ENCODE measurements at places on chromosomes 2 and 18.
A peak's percentile ranks its signal among the peaks of the same experiment; 100 is the strongest.

DNA sequence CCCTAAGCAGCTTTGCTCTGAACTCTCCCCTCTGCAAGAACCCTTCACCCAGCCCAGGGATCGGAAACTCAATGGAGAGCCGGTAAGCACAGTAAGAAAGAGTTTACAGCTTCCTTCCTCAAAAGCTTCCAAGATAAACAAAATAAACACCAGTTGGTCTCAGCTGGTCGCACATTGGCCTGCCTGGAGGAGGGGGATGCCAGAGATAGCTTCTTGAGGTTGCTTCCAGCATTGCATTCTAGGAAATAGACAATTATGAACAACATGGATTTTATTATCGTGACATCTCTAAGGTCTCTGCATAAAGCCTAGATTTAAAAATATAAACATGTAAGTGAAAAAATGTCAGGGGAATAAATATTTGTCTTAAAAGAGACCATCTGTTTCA, 141.5 kb upstream of the PKDCC start:
- no peak for DNase-seq

- no peak for DNase-seq
These were observed 112.2 kb downstream of the SOS1 start for GRCh38 chr2:39008665-39009064.

DNA sequence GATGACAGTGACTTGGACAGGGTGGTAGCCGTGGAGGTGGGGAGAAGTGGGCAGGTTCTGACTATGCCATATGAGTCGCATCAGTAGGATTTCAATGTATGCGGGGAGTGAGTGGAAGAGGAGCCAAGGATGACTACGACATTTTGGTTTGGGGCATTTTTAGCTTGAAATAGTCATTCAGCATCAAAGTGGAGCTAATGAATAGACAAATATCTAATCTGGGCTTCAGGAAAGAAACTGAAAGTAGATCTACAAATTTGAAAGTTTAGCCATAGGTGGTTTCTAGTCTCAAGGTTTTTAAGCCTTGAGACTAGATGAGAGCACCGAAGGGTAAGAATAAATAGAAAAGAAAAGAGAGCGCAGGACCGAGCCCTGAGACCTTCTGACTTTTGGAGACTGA, 58.3 kb downstream of the FEZ2 start:
- DNase-seq = no peak

GRCh38 chr2:198966269-198966668, 491.5 kb downstream of the SATB2 start:
- no peak for DNase-seq

- no peak for DNase-seq
These were observed 49.3 kb downstream of the NRP2 start for GRCh38 chr2:205731583-205731981.

- DNase-seq = no peak
These were observed 119.5 kb downstream of the NCK2 start for GRCh38 chr2:105864262-105864661.

GRCh38 chr18:55354795-55355194, 233.2 kb downstream of the TCF4 start:
- no peak for DNase-seq

- DNase-seq = no peak
These were observed 51.5 kb downstream of the HAUS1 start for GRCh38 chr18:46155641-46156051.

DNA sequence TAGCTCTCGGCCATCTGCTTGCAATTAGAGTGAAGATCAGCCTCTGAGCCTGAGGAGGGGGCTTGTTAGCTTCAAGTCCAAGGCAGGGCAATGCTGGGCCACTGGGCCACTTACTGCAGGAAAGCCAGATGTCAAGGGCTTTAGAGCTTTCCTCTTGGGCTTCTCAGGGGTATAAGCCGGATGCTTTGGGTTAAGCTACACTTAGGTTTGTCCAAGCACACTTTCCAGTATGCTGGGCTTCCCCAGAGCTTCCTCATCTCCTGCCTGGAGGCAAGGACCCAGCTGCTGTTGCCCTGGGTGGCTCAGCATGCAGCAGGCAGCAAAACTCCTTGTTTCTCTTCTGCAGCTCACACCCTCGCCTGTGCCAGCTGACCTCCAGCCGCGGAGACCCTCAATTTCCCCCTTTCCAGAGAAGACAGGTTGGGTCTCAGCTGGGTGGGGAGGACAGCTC, 29.0 kb upstream of the ATOH8 start:
- no peak for DNase-seq

DNA sequence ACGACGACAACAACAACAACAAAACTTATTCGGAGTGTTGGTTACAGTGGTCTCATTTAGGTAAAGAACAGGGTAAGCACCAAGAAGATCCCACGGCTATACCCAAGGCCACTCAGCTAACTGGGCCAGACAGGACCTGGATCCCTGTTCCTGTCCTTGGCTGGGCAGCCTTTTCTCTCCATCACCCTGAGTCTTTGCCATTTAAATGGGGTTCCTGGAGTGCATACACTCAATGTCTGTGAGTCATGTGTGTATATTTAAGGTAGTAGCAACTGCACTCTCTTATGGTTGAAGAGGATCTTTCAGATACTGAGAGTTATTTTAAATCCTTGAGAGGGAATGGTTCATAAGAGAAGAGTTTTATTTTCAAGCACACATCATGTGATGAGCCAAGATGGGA, 35.3 kb downstream of the ADCYAP1 start:
- DNase-seq = no peak

DNA sequence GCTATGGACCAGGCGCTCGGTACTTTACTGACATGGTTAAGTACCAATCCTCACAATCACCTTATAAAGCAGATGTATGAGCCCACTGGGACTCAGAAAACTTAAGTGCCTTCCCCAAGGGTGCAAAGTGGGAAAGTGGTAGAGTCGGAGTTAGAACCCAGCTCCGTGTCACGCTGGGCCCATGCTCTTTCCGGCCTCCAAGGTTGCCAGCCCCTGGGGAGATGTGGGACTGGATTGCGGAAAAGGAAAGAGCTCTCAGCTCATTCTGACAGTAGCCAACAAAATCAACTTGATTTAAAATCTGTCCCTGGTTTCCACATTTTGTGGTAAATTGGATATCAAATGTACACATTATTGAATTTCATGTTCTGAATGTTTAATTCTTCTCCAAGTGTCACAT, 403.8 kb downstream of the DCDC2C start:
- DNase-seq = no peak

- DNase-seq = no peak
These were observed 190.7 kb upstream of the CCDC68 start for GRCh38 chr18:55149994-55150393.

GRCh38 chr2:70789304-70790135, 923 bp downstream of the FIGLA start:
- no peak for DNase-seq

- DNase-seq = peak; percentile 23
These were observed 22.9 kb downstream of the ZNF532 start for GRCh38 chr18:58887613-58887963.

DNA sequence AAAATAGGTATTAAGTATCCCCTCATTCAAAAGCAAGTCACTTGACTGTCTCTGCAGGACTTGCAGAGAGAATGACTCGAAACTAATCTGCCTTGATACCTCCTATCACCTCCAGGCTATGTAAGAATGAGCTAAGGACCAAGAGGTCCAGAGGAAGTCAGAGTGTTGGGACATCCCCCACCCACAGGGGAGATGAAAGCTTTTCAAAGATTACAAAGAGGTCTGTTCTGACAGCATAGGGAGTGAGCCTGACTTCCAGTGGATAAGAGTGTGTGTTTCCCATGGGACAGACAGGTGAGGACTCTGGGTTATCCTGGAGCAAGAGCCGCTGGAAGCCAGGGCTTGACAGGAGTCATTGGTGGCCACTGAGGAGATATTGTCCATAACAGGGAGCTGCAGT, 85.0 kb upstream of the TACR1 start:
- no peak for DNase-seq

- DNase-seq = no peak
These were observed 10.3 kb upstream of the DYTN start for GRCh38 chr2:206728277-206729199.

DNA sequence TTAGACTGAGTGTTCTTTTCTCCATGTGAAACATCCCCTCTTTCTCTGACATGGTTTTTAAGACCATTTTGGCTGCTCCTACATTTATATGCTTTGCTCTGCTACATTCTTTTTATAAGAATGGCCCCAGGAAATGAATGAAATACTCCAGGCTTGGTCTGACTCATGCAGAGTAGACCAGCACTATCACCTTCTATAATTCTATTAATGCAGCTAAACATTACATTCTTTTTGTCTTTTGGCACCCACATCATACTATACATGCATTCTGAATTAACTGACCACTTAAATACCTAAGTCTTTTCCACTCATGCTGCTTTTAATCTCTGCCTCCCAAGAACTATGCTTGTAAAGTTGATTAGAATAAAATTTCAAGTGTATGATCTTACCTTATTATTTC, 94.1 kb downstream of the AAK1 start:
- no peak for DNase-seq

- no peak for DNase-seq
These were observed at the start of gene CNGA3 for GRCh38 chr2:98346311-98347236. TSS of gene CNGA3 (plus strand) at chr2:98346456. CDS start at chr2:98369976, 23,520 bp downstream.

DNA sequence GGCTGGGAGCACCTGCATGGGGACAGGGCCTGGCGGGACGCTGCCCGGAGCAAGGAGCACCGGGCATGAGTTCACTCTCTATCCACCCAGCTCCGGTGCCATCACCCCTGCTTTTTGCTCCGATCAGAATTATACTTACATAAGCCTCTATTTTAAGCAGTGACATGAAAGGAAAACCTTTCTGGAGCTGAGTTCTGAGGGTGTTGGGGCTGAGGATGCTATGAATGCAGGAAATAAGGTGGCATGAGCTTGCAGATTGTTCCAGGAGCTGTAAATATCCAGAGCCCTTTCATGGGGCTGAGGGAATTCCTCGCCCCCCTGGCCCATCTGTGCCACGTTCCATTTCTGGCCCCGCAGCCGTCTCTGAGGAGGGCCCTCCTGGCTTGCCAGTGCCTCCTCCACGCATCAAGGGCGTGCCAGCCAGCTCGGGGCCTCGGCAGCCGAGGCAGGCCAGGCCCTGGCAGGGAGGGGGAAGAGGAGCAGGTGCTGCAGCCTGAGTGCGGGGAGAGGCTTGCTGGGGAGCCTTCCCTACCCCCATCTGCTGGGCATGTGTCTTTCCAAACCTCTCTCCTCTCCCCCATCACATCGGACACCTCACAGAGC, 91.7 kb upstream of the MCFD2 start:
- DNase-seq = no peak

GRCh38 chr2:234771176-234771575, 180.6 kb upstream of the SH3BP4 start:
- no peak for DNase-seq

GRCh38 chr18:50315100-50315871, 27.8 kb upstream of the CXXC1 start:
- no peak for DNase-seq

GRCh38 chr18:56210520-56210919, 427.9 kb downstream of the TXNL1 start:
- no peak for DNase-seq

DNA sequence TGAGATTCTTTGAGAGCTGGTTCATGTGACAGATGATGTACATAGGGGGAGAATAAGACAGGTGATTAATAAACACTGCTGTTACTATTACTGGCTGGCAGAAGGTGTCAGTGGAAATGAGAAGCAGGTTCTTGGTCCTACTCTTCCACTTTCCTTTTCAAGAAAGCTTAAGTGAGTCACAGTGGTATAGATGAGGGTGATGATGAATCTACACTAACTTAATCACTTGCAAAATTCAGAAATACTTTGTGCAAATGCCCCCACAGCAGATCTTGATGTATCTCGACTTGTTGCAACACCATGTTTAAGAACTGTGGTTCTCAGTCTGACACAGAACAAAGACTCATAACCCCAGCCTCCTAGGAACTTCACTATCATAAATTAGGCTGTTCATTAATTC, 35.9 kb upstream of the MGAT5 start:
- DNase-seq = no peak

- DNase-seq = no peak
These were observed 60.4 kb upstream of the SIX2 start for GRCh38 chr2:45069684-45070083.

DNA sequence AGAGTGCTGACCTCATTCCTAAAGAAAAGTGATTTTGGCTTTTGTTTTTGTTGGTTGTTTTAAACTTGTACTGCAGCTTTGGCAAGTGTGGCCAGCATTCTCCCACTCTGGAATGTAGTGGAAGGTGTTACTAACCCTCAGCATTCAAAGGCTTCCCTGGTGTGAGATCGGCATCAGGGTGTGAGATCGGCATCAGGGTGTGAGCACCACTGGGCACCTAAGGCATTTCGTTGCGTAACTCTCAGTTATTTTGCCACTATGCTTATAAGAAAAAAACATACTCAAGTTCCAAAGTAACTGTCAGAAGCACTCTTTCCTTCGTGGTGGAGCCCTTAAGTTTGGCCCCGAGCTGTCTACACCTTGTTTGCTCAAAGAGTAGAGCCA, 1.7 kb downstream of the CYBRD1 start:
- DNase-seq = no peak

DNA sequence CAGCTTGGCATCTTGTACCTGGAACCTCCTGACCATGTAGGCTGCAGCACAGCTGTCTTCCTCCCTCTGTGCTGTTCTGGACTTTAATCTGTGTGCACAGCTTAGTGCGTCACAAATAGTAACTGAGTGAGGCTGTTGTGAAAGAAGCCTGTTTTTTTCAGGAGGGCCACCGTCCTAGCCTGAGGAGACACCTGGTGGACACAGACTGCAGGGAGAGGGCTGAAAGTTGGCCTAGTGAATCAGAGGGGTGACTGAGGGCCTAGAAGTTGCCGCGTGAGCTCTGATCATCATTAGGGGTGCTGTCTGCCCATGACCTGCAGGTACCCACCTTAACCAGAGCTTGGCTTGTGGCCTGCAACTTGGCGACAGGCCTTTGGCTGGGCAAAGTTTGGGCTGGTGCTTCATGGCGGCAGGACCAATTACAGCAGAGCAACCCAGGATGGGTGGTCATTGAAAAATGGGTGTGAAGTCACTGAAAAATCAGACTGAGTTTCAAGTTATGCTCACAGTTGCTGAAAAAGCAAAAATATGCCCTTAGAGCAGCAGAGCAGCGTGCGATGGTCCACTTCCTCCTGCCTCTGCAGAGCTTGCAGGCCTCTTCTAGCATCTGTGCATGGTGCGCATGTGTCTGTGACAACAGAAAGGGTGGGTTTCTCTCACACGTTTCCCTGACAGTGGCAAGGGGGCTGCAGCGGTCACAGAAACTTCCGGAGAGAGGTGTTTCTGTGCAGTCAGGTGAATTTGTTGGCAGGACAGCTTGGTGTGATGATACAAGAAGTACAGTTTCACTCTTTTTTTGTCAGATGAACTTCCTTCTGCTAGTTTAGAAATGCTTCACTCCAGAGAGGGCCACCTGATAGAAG, 9.6 kb downstream of the GDF7 start:
- DNase-seq = no peak

GRCh38 chr2:45595721-45596435, 15.2 kb downstream of the SRBD1 start:
- no peak for DNase-seq

DNA sequence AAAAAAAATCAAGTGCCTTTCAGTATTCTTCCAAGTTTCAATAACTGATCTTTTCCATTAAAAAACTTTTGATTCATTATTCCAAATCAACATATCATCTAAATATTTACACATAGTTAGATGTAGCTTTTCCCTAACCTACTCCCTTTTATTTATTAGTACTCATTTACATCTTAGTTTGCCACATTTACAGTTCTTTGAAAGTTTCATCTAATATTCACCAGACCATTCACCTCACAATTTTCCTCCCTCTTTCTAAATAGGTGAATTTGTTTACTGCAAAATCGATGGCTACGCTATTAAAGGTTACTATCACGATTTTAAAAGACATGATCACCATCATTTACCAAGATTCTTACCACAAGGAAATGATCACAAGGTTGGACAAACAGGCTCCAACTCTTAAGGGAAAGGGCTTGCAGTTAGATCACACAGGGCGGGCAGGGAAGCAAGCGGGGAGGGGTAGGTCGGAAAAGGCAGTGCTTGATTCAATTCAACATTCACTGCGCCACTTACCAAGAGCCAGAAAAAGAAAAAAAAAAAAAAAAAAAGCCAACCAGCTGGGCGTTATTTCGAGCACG, 654 bp upstream of the MARCHF7 start:
- no peak for DNase-seq
